ENCODE measurements at places on chromosomes 2 and 18. TPM values are rescaled to one million over a fixed set of nuclear protein-coding genes. Genes with fewer than 3 reads are reported as not detected.

The OTX1 gene
- total RNA-seq = 1.0 TPM

The MRO gene
- total RNA-seq = not detected

The SCG2 gene
- 163 TPM for total RNA-seq

The AQP12B gene
- not detected for total RNA-seq

The MCEE gene
- total RNA-seq = 14.4 TPM

The GULP1 gene
- total RNA-seq = 35.3 TPM

The RNU2-63P gene
- not detected for total RNA-seq

The TRIM43 gene
- not detected for total RNA-seq

Data from progenitor cell of endocrine pancreas (in vitro differentiated cells).